ENCODE measurements at places on chromosomes 16 and 17. TPM values are rescaled to one million over a fixed set of nuclear protein-coding genes. Genes with fewer than 3 reads are reported as not detected.

The LYZL6 gene
- total RNA-seq: not detected

The SLFN14 gene
- not detected for total RNA-seq

The FADS6 gene
- total RNA-seq: 0.85 TPM

The HSF4 gene
- total RNA-seq: 13.1 TPM
